Cardiac fibroblast (primary cell): ENCODE measurements at places on chromosomes 1 and 21.

DNA sequence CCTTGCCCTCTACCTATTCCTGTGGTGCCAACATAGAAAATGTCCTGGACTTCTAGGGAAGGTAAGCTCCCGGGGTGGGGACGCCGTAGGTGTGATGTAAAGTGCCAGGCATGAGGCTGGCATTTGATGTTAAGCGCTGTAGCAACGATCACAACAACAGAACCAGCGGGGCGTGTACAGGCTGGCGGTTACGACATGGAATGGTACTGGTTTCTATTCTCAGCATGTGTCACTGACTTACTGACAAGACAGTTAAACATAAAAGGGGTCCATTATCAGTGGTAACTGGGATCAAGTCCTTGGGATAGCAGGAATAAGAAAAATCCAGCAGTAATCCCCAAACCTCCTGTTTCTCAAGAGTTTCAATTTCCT lies 58.9 kb downstream of the TGFBR3 start:
- DNase-seq, result no peak

DNA sequence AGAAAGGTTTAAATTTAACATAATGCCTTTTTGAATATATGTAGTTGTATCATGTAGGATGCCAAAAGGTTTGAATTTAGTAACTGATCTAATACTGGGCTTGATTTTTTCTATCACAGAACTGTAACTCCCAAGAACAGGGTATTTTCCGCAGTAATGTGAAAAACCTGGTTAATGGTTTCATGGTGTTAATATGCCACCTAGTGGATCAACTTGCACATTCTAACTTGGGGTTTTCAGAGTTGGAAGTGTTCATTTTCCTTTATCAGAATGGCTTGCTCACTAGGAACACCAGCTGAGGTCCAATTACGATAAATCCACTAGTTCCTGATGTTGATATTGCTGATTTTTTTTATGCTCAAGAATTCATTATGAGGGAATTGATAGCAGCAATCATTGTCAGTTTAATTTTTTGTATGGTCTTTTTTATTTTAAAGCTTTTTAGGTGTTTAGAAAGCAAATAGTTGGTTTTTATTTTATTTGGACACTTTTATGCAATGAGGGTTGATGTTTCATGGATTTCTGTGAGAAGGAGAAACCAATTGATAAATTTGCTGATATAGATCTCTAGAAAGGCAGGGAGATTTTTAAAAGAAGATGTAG lies 157.2 kb downstream of the PLA2G4A start:
- peak; percentile 81 for DNase-seq

- peak; percentile 80 for DNase-seq
These were observed 84.4 kb downstream of the CD58 start for GRCh38 chr1:116486424-116486823.

DNA sequence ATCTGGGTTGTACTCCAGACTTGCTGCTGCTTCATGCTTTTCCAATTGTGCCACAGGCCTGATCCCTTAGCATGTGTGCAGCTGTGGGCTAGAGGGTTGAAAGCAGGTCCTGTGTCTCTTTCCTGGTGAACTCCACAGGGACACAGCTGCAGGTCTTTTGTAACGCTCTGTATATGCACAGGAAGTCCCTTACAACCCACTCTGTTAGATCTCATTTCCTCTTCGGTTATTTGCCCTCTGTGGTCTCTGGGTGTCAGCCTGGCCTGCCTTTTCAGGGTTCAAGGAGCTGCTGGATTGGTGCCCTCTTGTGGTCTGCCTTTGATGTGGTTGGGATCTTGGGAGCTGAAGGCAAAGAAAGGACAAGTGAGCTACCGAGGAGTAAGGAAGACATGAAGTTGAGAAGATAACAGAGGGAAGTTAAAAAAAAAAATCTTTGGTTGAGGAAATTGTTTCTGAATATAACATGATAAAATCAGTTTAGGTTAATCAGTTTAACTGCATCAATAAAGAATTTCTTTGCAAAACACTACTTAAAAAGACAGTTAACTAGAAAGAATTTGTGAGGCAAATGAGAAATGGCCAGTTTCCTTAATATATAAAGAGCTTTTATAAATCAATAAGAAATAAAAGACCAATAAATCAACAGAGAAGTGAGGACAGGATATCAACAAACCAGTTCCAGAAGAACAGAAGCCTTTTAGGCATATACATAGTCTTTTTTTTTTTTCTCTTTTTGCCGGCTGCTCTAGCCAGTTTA lies 44.1 kb downstream of the UCK2 start:
- peak; percentile 74 for DNase-seq

DNA sequence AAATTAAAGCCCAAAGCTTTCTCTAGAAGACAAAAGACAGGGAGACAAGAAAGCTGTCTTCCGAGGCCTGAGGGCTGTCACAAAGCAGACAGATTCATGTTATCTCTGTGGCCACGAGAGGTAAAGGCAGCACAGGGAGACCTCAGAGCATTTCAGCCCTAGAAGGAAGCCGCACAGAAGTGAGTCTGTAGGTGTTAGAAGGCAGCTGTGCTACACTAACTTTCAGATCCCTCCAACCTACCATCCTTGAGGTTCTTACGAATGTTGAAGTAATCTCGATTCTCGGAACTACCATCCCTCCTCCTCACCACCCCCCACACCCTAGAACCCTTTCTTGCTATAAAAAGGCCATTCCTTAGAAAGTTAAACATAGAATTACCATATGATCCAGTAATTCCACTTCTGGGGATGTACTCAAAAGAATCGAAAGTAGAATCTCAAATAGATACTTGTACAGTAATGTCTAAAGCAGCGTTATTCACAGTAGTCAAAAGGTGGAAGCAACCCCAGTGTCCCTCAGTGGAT lies 21.5 kb upstream of the LYST start:
- DNase-seq, result no peak

- no peak for DNase-seq
These were observed 110.1 kb downstream of the VPS13D start for GRCh38 chr1:12339811-12340543.

- DNase-seq, result no peak
These were observed 380.6 kb downstream of the SIPA1L2 start for GRCh38 chr1:232249339-232249738.

GRCh38 chr1:35810096-35810881 lies 2.5 kb downstream of the AGO4 start:
- DNase-seq, result peak; percentile 46

GRCh38 chr1:43005460-43006361 lies 47.0 kb upstream of the SLC2A1 start:
- DNase-seq, result no peak

DNA sequence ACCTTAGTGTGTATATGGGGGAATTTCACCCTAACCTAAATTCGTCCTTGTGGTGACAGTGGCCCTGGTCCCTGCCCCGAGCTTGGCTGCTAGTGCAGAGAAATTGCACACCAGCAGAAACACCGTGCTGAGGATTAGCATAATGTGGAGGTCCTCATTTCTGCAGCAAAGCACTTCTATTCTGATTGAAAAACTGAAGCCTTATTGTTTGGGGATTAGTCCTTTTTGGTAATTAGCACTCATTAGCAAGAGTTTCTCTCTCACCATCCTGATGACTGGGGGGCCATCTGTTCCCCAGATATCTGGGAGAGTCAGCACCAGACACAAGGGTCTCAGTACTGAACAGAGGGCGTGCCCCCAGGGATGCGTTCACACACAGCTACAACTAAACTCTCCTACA lies 55.2 kb downstream of the AJAP1 start:
- DNase-seq, result no peak

- peak; percentile 91 for DNase-seq
These were observed 55.6 kb downstream of the SUCO start for GRCh38 chr1:172588296-172589291.

- peak; percentile 72 for DNase-seq
These were observed 8.9 kb downstream of the MFAP2 start for GRCh38 chr1:16971341-16972188.

GRCh38 chr1:165516469-165516868 lies 27.3 kb upstream of the LRRC52 start:
- DNase-seq, result no peak

- DNase-seq, result peak; percentile 15
These were observed 9.3 kb downstream of the ATP1A1 start for GRCh38 chr1:116382321-116382720.

GRCh38 chr1:210607361-210607760 lies 278.7 kb downstream of the HHAT start:
- no peak for DNase-seq

GRCh38 chr1:161720422-161720821 lies 922 bp upstream of the FCRLB start:
- DNase-seq, result no peak

DNA sequence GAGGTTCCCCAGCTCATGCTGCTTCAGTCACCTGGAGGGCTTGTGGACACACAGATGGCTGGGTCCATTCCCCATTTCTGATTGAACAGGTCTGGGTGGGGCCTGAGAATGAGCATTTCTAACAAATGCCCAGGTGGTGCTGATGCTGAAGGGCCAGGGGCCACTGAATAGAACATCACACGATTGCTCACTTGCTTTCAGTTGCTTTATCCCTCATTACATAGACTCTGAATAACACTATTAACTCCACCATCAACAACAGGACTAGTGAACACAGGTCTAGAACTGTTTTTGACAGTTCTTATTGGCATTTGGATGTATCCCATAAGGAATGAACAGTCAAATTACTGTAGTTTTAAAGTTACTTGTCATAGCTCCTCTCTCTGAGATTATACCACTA lies 12.1 kb downstream of the TRAPPC10 start:
- no peak for DNase-seq

DNA sequence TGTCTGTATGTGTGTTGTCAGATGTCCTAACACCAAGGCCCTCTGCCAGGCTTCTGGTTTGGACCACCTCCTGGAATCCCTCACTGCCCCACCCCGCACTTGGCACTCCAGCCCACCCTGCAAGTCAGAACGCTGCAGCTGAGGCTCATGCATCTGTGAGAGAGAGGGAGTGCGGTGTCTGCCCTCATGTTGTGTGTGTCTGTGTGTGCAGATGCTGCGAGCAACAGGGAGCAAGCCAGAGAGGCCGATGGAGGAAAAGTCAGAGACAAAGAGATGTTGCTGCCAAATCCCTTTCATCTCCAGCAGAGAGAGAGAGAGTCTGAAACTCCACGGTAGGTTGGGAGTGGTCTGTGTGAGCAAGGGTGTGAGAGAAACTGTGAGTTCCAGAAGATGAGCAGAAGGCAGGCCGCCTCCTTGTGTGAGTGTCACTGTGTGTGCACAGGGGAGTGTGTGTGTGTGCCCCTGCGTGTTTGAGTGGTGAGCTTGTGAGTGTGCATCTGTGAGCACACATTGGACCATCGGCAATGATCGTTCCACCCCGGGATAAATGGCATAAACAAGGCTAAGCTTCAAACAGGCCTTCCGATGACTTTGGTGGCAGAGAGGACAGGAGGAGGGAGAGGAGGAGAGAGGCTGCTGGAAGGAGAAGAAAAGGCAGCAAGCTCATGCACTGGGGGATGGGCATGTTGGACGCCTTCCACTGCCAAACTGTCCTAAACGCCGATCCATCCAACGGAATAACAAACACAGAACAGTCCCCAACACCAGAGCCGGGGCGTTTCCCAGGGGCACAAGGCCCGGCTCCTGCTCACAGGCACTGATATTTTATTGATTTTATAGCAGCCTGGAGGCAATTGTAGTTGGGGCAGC lies 99.2 kb upstream of the GRIK3 start:
- no peak for DNase-seq

DNA sequence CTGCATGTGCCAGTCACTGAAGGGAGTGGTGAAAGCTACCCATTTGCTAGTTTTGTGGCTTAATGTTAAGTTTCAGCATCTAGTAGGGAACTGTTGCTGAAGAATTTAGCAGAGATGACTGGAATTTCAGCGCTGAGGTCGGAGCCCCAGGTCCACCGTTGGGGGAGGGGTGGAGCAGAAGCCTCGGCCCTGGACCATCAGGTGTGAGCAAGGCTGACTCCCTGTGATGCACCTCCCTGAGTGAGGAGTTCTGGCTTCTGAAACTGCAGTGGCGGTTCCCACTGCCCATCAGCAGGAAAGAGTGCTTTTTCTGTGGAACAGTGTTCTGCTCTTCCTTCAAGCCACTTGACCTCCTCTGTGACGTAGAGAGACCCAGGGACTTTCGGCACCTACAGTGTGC lies 1.3 kb downstream of the NOS1AP start:
- DNase-seq, result no peak

DNA sequence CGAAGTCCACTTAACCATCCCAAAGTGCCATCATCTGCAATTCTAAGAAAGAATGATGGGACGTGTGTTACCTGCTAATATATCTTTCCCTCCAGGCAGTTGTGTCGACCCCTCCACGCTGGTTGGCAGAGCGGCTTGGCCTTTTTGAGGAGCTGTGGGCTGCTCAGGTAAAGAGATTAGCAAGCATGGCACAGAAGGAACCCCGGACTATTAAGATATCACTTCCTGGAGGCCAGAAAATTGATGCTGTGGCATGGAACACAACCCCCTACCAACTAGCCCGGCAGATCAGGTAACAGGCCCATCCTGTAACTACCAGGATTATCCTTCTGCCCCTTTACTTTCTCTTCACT lies 520 bp downstream of the TARS2 start:
- no peak for DNase-seq
